ENCODE measurements at places on chromosomes 7 and 10.

GRCh38 chr10:62690703-62691102 is 113.8 kb upstream of the ADO start:
- no peak for DNase-seq

DNA sequence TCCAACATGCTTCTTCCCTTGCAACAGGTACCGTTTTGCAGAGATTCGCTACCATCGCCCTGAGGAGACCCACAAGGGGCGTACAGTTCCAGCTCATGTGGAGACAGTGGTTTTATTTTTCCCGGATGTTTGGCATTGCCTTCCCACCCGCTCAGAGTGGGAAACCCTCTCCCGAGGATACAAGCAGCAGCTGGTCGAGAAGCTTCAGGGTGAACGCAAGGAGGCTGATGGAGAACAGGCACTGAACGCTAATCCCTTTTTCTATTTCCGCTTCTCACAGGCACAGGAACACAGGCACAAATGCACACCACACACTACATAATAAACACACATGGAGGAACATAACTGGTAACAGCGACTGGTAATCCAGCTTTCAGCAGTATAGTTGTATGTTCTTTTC is 35.2 kb downstream of the CCAR1 start:
- no peak for DNase-seq

DNA sequence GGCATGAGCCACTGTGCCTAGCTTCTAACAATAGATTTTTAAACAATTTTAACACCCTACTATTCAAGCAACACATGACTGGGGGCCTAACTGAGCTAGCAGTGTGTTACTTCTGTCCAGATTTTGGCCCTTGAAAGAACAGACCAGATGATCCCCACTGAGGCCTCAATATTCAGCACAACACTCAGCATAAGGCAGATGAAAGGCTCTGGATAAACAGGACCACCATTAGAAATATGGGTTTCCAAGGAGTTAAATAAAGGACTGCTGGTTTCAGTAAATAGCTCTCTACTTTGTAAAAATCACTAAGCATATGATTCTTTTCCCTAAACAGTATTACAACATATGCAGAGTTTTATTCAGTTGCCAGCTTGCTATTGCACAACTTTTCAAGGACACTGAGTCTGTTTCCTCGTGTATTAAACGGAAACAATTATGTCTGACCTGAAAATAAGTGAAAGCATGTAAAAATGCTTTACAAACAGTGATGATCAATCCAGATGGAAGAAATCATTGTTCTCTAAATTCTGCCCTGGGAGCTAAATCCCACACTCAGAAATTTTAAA is 23.8 kb upstream of the FZD1 start:
- no peak for DNase-seq

- no peak for DNase-seq
Observed at GRCh38 chr7:16708980-16709379, 44.6 kb upstream of the TSPAN13 start.

DNA sequence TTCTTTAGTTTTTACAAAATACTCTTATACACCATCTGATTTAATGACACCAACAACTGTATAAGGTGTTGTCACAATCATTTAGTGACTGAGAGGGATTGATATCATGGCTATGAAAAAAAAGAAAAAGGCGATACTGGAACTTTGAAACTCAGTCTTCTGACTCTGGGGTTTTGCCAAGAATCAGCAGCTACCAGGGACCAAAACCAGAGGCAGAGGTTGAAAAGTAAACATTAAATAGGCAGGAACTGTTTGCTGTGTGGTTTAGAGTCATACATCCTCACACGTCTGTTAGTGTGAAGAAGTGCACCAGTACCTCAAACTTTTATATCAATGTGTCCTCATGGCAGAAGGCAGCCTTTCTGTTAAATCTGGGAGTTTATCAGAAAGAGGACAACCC is 19.9 kb upstream of the GGCT start:
- DNase-seq, result no peak

DNA sequence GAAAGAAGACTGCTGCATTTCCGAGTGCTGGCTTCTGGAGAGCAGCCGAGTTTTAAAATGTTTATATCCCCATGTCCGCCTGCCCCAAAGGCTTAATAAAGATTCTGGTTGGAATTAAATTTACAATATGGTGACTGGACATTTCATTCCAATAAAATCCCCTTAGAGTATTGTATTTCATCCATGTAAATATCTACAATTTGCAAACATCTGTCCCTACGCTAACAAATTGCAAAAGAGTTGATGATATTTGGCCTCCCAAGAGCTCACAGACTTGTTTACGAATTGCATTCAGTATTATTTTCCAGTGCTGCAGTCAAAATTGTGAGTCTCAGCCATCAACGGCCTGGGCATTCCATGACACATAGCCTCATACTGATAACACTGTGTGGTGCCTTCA is 50.1 kb downstream of the PLEKHS1 start:
- no peak for DNase-seq

DNA sequence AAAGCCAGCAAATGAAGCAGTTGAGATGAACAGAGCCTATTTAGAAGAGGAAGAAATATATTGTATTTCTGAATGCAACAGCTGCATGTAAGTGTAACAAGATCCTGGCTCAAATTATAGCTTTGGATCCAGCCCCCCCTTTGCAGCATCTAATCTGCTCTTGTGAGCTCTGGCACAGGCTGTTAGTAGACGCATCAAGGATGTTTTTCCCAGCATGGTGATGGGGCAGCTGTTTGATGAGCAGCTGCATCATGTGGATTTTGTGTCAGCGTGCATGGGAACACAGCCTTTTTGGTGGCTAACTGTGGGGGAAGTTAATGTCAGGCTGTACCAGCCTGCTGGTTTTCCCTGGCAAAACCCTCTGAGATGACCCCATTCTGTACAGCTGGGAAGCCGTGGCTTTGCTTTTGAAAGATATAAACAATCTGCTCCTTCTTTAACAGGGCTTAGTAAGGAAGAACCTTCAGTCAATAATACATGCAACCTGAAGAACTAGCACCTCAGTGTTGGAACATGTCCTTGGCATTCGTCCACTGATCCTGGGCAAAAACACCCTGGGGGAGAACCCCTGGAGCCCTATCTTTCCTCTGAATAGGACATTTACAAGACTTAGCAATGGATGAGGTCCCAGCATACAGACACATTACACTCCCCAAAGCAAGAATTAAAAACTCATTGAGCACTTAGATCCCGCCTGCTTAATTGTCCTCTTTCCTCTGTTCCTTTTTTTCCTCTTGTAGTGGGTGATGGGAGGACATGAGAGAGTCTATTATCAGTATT is 70.6 kb downstream of the NPS start:
- no peak for DNase-seq

DNA sequence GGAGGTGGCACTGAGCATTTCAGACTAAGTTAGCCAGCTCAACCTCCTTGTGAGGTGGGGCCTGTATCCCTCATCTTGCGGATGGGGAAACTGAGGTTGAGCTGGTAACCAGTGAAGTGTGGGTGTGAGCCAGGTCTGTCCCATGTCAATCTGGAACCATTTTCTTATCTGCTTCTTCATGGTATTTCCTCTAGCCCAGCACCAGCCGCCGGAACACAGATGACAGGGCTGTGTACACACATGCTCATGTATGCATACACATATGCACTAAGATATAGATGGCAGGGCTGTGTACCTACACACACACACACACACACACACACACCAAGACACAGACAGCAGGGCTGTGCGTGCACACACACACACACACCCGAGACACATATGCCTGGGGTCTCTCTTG is 18.5 kb downstream of the RAMP3 start:
- no peak for DNase-seq

- DNase-seq, result no peak
Observed at GRCh38 chr10:114294549-114294948, 55.5 kb downstream of the VWA2 start.

DNA sequence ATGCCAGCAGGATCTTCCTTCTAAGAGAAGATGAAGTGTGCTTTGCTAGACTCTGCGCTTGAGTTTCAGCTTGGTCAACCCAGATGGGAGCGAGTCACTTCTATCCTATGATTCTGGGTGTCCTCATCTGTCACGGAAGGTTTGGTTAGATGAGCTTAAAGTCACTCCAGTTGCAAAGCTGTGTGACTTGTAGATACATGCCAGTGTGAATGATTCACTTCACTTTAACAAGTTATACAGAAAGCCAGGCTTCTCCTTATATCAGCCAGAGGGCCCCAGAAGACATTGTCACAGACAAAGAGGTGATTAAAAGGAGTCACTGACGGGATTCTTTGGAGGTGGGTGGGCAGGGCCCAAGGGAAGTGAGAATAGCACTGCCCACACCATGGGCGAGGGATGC is 122.6 kb upstream of the PFKP start:
- DNase-seq, result no peak

DNA sequence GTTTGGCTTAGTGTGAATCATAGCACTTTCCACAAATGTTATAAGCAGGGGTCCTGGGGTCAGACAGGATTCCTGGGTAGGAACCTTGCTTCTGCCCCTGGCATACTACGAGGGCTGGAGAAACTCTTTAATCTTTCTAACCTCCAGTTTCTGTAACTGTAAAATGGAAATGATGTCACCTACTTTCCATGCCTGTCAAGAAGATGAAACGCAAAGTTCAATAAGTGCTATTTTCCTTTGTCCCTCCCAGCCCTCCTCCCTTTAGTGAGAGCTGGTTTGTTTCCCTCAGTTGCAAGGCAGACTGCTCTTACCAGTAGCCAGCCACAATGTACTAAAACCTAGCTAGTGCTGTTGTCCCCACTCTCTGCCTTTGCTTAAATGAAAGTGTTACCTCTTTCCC is 117.1 kb upstream of the HPS1 start:
- DNase-seq, result no peak

DNA sequence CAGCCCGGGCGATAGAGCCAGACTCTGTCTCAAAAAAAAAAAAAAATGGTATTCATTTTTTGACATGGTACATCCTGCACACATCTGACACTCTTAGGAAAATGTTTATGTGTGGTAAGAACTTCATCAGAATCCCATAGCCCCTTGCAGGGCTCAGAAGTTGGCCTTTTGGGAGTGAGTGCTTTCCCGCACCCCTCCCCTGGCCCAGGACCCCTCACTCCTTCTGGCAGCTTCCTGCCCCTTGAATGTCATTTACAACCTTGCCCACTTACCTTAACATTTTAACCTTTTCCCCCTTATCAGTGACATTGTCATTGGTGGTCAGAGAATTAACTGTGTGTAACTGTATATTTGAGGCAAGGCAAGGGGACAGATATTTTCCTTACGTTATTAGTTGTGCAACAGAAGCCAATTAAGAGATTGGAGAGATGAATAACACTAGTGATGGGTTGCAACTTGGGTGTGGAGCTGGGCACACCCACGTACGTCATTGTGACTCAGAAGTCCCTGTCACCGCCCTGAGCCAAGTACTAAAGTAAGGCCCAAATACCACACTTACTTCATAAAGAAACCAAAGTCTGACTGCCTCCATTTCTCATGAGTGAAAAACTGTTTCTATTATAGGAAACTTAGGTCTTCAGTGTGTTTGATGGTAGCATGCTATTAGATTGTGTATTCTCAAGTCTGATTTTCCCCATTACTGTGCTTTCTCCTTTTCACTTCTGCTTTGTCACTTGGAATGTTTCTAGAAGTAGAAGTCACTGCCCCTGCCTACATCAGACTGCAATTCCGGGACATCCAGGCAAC is 31.6 kb downstream of the OGDH start:
- DNase-seq, result no peak

- DNase-seq, result no peak
Observed at GRCh38 chr7:44224080-44224973, 23.5 kb downstream of the YKT6 start.

- no peak for DNase-seq
Observed at GRCh38 chr7:18659746-18660145, 164.2 kb downstream of the HDAC9 start.

DNA sequence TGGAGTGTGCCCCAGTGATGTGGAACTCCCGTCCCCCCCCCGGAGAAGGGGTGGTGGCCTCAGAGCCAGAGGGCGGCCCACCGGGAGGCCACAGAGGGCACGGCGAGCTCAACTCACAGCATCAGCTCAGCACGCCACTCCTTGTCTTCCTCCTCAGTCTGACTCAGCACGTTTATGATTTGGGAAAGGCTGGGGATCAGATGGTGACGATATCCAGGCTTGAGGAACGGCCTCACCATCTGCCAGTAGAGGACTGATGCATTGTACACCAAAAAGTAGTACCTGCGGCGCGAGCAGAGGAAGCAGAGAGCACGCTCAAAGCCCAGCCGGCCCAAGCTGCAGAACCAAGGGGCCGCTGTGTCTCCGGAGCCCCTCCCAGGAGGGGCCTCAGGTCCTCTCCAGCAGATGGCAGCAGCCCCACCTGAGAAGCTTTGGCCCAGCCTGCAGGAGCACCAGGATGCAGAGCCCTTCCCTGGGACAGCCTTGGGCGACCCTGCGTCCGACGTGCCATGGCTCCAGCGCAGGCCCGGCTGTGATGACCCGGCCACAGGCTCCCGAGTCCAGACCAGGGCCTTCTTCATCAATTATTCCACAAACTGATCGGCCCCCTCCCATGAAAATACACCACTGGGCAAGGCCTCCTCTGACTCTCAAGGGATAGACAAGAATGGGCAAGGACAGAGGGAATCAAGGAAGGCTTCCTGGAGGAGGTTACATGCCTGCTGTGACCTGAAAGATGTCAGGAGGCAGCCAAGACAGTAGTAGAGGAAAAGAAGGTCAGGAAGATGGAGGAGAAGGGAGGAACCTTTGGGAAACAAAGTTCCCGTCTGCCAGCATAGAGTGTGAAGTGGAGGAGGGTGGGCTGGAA is 3.7 kb downstream of the CFAP46 start:
- no peak for DNase-seq

DNA sequence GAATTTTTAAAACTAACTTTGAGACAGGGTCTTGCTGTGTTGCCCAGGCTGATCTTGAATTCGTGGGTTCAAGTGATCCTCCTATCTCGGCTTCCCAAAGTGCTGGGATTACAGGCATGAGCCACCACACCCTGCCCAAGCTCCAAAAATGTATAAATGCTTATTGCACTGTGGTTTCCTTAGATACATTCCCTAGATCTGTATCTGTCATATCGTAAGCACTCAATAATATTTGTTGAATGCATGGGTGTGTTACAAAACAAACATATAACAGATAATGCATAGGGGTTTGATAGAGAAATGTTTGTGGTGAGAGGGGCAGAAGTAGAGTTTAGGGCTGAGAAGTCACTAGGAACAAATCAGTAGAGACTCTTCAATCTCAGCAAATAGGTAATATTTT is 955.3 kb upstream of the C7orf33 start:
- no peak for DNase-seq

DNA sequence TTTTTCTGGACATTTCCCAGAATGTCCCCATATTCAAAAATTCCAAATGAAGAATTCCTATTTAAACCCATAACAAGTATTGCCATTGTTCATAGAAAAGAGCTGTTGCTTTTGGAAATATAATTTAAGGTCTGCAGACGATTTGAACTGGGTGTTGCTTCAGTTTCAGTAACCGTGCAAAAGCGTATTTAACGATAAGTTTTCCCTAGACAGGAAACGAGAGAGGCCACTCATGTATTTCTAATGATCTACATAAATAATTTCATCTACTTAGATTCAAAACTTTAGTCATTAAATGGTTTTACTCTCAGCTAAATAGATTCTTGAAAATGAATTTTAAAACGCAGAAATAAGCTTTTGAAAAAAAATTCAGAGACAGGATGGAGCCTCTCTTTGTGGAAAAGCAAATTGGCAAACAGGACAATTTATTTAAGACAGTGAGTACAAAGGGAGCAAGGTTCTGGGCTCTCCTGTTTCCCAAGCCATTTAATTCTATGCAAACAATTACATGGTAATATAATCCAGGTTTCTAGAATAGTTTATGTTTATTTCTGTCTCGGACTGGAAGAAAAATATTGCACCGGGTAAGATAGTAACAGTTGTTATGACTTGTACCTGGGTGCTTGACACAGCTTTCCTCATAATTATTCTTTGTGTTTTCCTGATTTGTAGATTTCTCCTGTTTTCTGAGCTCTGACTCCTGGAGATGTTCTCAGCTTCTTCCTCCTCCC is 263.0 kb downstream of the BAMBI start:
- no peak for DNase-seq

Data from stimulated activated CD8-positive, alpha-beta memory T cell treated with anti-CD3 and anti-CD28 coated beads, Interleukin-4, amount 100 ng/mL, for 4 hours (primary cell).